Erythroblast (primary cell): ENCODE measurements at places on chromosomes 6 and 20.
A peak's percentile ranks its signal among the peaks of the same experiment; 100 is the strongest.

DNA sequence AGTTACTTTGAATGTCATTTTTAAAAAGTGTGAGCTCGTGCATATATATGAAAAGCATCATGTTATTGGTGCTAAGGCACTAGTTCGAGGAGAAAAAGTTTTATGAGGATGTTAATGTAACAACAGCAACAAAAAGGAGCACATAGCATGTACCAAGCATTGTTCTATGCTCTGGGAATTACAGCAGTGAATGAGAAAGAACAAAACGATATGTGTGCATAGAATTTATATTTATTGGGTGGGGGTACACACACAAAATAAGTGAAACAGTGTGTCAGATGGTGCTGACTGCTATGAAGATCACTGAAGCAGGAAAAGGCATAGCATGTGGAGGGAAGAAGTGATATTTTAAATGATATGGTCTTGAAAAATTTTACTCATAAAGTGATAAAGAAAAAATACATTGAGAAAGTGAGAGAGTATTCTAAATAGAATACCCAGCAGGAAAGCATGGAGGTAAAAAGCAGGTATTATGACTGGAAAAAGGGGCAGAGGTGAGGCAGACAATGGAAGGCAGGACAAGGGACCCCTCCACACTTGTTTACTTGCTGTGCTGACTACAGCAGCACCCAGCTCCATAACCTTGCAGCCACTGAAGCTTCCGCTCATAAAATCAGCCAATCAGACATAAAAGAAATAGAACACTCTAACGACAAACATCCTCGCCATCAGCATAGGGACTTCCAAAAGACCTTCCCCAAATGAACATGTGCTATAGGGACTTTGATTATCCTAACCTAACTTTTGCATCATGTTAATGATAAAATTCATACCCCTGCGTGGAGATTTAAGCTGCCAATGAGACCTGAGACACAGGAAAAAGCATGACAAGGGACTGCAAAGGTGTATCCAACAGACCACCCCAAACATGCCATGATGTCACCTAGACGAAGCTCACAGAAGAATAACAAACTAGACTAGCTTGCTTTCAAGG is 119.9 kb downstream of the HFE start:
- DNase-seq: no peak

- DNase-seq: no peak
Observed at GRCh38 chr20:43910564-43910963, 4.1 kb upstream of the TOX2 start.

- DNase-seq: no peak
Observed at GRCh38 chr6:38738261-38738660, 23.1 kb downstream of the DNAH8 start.

- no peak for DNase-seq
Observed at GRCh38 chr6:11828262-11828870, 49.8 kb upstream of the ADTRP start.

- DNase-seq: no peak
Observed at GRCh38 chr20:53494753-53495152, 98.9 kb downstream of the ZNF217 start.

DNA sequence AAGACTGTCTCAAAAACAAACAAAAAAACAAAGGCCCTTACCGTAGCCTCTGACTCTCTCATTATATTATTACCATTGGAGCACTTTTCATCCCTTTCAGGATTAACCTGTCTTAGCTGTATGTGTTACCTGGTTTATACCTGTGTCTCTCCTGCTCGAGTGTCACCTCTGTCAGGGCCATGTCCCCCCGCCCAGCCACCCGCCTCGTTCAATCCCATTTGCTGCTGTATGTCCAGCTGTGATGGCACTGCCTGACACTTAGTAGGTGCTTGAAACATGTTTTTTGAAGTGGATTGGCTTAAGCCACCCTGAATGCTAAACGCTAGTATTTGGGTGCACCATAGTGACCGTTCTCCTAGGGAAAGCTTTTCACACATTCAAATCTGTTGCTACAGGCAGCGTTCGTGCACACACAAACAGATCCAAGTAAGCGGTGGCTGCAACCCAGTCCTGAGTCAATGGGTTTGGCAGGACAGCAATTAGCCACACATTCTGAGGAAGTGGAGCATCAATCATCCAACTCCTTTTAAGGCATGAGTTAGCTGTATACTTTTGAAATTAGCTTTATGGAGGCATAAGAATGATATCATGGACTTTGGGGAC is 98.9 kb upstream of the ZNF217 start:
- no peak for DNase-seq

GRCh38 chr6:72653026-72653425 is 31.2 kb downstream of the KCNQ5 start:
- no peak for DNase-seq

DNA sequence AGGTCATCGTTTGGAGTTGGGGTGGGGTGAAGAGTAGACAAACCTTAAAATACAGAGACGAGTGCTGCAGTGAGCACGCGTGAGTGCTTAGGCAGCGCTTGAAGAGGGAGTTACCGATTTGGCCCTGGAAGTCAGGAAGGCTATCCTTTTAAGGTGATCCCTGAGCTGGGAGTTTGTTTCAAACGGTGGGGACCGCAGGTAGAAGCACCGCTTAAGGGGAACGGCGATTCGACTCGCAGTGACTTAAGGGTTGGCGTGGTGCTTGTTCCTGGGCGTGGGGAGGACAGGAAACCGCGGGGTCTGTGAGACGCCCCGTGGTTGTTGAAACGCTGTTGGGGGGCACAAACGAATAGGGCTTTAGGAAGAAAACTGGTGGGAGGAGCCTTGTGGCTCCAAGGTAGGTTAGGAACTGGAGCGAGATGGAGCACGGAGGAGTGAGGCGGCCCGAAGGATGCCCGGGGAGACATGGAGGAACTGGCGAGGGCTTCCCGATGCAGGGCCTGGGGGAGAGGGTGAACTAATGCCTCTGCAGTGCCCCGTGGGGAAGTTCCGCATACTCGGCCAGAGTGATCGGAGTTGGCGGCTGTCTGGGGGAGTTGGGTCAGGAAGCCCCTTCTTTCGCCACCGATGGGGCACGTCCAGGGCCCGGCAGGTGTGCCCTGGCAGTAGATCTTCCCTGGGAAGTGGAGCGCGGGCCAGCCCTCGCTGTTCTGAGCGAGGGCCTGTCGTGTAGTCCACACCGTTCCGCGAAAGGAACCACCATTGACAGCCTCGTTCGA is 1.3 kb upstream of the CDYL start:
- DNase-seq: peak; percentile 55

GRCh38 chr6:119297049-119297448 is 52.5 kb downstream of the MAN1A1 start:
- DNase-seq: no peak

GRCh38 chr6:157952861-157953351 is 28.8 kb upstream of the SYNJ2 start:
- DNase-seq: no peak

DNA sequence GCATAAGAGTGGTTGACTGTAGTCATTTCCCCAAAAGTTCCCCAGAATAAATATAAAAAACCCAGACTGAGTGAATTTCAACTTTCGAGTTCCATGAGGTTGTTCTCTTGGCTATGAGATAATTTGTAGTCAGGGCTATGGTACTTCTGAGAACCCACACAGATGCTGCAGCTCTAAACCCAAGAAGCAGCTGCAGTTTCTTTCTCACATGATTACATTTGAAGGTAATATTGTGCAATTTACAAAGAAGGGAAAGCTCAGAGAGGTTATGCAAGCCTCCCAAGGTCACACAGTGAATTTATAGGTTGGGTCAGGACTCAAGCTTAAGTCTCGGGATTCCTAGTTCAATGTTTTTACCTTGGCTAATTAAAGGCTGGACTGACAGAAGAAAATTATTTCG is 29.7 kb upstream of the CD93 start:
- DNase-seq: peak; percentile 15

DNA sequence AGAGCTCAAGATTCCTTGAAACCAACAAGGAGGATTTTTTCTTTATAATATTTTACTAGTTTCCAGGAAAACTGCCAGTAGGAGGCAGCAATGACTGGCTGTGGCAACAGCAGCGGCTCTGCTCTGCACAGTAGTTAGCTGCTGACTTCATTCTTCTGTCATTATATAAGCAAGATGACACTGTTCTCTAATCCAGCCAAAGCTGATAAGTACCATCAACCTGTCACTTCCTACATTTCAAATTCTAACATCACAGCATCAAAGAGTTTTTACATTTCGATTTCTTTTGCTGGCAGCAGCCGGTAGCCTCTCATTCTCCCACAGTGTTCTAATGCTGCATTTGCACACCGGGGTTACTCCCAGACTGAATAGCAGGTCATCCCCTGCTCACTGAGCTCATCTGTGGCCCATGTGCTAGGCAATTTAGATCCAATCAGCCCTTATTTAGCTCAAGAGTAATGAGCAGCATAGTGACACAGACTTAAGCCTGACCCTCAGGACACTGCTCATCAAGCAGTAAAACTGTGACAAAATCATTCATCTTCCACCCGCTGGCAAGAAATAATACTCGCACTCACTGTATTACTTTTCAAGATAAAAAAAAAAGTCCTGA is 67.8 kb downstream of the MMS22L start:
- DNase-seq: peak; percentile 71

GRCh38 chr6:41546866-41547798 is 951 bp downstream of the FOXP4 start:
- DNase-seq: peak; percentile 75

DNA sequence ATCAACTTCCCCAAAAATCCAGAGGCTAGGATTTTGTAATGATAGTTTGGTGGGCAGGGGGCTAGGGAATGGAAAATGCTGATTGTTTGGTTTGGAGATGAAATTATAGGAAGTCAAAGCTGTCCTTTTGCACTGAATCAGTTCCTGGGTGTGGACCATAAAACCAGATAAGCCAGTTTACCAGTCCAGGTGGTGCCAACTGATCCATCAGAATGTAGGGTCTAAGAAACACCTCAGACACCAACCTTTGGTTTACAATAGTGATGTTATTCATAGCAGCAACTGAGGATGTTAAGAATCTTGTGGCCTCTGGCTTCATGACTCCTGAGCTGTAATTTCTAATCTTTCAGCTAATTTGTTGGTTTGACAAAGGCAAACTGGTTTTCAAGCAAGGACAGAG is 496.6 kb upstream of the EPHA7 start:
- no peak for DNase-seq

DNA sequence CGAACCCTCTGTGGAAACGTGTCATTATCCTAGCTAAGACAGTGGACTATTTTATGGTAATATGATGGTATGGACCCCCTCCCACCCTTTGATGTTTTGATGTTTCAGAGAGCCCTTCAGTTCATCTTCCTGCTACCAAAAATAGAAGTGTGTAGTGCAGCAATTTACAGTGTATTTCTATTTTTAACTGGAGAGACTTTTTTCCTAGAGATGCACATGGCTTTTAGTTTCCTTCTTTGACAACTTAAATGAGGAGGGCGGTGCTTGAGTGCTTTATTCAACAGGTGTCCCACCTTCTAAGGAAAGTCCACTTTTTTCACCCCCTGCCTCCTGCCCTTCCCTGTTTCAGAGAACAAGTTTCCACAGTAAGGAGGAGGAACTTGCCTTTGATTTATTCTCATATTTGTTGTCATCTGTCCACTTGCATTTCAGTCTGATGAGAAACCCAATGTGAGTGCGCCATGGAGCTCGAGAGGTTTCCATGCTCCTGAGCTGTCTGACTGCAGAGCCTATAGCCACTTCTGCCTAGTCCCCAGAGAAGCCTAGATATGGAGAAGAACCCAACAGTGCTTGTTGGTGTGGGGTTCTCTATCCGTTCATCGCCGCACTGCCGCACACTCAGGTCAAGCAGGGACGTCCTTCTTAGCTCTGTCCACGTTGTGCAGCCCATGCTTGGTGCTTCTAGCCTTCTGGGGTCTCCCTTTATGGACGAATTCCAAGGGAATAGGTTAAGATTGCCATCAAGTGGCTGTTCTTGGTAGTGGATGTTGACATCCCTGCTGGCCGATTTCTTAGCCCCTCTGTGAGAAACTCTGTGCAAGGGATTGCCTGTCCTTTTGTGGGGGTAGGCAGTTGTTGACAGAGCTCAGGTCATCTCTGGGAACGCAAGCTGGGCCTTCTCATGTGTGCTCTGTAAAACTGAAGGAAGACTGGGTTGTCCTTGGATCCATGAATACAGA is 144.2 kb downstream of the JARID2 start:
- peak; percentile 62 for DNase-seq

DNA sequence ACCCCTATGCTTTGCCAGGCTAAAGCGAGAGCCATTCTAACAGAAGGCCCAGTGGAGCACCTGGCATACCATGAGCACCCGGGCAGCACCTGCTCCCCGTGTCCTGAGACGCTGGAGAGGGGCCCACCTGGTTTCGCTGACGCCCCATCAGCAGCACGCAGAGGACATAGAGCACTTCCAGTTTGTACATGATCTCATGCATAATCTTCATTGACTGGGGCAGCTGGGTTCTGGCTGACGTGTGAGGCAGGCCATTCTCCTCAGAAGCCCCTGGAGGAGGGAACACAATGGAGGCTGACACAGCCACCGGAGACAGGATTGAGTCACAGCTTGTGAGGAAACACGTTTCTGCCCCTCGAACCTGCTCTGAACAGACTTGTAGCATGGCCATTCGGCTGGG is 65.4 kb downstream of the MYH7B start:
- no peak for DNase-seq

DNA sequence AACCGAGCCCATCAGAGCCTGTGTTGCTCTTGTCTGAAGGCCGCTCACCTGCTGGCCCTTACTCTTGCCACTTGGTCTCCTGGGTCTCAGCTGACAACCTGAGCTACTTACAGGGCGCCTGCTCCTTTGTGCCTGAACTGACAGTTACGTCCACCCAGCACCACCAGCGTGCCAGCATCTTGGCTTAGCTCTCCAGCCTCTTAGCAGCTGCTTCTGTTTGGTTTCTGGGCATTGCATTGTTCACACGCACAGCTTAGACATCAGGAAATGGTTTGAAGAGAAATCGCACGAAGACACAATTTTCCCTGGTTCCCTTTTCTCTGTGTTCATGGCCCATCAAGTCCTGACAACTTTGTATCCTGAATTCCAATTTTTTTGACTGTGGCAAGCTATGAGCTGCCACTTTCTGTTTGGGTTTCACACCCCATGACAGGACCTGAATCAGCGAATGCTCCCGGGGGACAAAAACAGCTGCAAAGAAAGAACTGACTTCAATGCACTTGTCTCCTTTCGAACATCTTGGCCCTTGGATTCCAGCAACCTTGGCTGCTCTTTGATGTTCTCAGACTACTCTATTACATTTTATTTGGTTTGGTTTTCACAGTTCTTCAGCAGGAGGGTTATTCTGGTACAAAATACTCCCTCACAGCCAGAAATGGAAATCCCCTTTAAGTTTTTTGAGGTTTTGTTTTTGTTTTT is 45.2 kb upstream of the LY86 start:
- no peak for DNase-seq

DNA sequence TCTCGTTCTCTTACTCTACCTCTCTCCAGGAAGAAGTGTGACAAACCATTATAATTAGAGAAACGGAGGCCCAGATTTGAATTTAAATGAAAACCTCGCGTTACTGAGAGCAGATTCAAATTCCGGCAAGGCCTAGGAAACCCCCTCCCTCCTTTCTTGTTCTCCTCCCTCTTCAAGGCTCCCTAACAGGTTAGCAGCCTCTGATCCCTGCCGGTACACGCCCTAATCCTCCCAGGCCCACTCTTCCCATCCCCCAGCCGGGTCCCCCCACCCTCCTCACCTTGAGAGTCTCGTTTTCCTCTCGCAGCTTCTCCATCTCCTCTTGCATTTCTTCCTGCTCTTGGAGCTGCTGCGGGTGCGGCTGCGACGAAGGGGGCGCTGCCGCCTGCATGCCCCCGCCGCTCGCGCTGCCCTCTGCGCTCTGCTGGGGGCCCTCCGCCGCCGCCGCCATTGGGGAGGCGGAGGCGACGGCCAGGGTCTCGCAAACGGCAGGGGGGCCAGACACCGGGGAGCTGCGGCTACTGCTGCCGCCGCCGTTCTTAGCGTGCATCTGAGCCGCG is 3.8 kb downstream of the MTCL3 start:
- DNase-seq: no peak
